Inflammatory macrophage treated with lipopolysaccharide for 4 hours (primary cell): ENCODE measurements at places on chromosomes 12 and 14.

- no peak for DNase-seq
Measured at GRCh38 chr14:96586056-96586455, 83.9 kb downstream of the PAPOLA start.

- no peak for DNase-seq
Measured at GRCh38 chr12:107478881-107479280, 206.7 kb upstream of the PWP1 start.

- DNase-seq: no peak
Measured at GRCh38 chr14:79337761-79338160, 873.5 kb downstream of the DIO2 start.

DNA sequence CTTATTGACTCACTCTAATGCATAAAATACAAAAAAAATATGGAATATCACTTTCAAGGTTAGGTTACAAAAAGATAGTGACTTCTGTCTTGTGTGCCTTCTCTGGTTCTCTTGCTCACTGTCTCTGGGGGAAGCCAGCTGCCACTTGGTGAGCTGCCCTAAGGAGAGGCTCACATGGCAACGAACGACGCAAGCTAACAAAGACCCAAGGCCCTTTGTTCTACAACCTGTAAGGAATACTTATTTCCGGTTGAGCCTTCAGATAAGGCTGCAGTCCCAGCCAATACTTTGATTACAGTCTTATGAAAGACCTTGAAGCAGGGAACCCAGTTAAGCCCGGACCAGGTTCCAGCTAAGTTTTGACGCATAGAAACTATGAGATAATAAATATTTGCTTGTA, 242.4 kb upstream of the TBX3 start:
- no peak for DNase-seq

- no peak for DNase-seq
Measured at GRCh38 chr12:56304872-56305590, 4.9 kb upstream of the CS start.

DNA sequence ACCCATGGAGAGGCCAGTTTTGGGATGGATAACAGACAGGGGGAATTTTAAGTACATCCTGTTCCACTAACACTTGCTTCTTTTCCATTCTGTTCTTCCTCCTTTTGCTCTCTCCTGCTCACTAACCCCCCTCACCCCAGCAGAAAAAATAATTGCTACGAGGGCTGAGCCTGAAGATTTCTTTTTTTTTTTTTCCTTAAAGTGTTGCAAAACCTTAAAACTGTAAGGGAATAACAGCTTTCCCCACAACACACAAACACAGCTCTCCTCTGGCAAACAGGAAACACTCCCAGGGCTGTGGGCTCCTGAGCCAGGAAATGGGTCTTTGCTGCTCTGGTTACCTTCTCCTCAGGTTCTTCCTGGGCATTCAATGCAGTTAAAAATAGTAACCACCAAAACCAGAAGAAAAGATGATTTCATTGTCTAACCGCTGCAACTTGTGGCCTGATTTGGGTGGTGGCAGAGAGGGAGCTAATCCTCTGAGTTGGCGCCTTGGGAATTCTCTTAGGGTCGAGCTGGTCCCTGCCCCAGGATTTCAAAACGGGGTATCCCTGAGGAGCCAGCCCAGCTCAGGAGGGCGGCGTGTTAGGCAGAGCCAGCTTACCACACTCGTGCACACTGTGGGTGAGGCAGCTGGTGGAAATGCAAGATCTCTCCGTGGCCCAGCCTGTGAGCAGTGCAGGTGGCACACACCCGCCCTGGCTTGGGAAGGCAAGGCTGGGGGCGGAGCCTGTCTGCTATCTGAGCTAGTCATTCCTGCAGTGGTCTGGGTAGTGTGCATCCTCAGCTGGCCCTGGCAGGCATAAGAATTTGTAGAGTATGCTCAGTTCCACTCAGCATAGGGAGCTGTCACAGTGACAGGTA, 17.1 kb upstream of the EMP1 start:
- no peak for DNase-seq
